ENCODE measurements at places on chromosomes 13 and 19.
A peak's percentile ranks its signal among the peaks of the same experiment; 100 is the strongest.

DNA sequence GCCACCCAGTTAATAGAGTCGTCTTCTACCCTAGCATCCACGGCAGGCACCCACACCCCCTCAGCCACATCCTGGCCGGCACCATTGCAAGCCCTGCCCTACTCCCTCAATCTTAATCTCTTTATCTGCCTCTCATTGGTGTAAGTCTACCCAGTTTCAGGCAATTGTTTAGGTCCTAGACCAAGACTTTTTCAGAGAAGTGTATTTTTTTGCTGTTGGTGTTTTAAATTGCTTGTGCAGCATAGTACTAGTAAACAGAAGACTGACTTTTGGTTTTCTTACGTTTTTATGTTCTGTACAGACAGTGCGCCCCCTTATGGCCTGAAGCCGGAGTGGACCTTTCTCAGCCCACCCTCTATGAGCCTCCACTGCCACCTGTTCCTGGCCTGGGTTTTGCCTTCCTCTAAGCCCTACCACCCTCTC lies 2.3 kb upstream of the LCP1 start:
- DNase-seq: no peak

- no peak for DNase-seq
Measured at GRCh38 chr13:114311387-114311786, 2.9 kb upstream of the CHAMP1 start.

DNA sequence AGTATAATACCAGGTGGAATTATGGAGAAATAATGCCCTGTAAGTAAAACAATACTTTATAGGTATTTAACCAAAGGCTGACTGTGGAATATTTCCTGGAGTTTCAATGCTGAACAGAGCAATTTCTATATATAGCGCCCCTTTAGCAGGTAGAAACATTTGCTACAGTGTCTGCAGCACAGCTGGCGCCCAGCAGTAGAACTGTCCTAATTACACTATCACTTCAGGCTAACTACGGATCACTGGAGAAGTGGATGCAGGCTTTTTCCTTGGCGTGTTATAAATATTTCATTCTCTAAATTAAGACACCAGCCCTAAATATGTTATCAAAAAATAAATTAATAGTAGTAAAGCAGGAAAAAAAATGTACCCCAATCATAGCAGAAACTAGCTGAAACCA lies 3.1 kb downstream of the SHISA2 start:
- no peak for DNase-seq

GRCh38 chr19:18274781-18275356 lies 617 bp upstream of the IQCN start:
- DNase-seq: no peak

DNA sequence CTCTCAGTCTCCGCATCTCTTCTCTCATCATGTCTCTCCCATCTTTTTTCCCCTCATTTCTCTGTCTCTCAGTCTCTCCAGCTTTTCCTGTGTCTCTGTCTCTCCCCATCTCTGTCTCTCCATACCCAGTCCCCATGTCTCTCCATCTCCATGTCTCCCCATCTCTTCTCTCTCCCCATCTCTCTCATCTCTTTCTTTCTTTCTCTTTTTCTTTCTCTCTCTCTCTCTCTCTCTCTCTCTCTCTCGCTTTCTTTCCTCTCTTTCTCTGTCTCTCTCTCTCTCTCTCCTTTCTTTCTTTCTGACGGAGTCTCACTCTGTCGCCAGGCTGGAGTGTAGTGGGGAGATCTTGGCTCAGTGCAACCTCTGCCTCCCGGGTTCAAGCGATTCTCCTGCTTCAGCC lies 12.6 kb upstream of the NFIX start:
- no peak for DNase-seq

- DNase-seq: no peak
Measured at GRCh38 chr13:22770891-22771290, 409.9 kb upstream of the SGCG start.

GRCh38 chr19:42081584-42082203 lies 5.7 kb downstream of the ZNF574 start:
- no peak for DNase-seq

- peak; percentile 71 for DNase-seq
Measured at GRCh38 chr19:50465986-50466705, 10.2 kb upstream of the EMC10 start.

- no peak for DNase-seq
Measured at GRCh38 chr19:47492137-47492533, 8.1 kb upstream of the KPTN start.

GRCh38 chr13:37868691-37869505 lies 674 bp downstream of the TRPC4 start:
- no peak for DNase-seq

DNA sequence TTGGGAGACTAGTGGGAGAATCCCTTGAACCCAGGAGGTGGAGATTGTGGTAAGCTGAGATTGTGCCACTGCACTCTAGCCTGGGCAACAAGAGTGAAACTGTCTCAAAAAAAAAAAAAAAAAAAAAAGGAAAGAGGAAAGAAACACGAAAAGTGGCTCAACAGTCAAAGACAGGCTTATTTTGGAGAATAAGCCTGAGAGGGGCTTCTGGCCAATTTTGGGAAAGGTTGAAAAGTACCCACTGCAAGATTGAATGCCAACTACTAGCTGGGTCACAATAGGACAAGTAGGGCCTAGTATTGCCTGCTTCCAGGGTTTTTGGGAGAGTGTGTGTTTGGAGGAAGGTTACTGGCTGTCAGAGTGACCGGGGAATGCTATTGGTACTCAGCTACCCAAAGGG lies 17.2 kb downstream of the FBXO17 start:
- no peak for DNase-seq

- DNase-seq: peak; percentile 18
Measured at GRCh38 chr19:47284324-47284899, 9.7 kb downstream of the INAFM1 start.

DNA sequence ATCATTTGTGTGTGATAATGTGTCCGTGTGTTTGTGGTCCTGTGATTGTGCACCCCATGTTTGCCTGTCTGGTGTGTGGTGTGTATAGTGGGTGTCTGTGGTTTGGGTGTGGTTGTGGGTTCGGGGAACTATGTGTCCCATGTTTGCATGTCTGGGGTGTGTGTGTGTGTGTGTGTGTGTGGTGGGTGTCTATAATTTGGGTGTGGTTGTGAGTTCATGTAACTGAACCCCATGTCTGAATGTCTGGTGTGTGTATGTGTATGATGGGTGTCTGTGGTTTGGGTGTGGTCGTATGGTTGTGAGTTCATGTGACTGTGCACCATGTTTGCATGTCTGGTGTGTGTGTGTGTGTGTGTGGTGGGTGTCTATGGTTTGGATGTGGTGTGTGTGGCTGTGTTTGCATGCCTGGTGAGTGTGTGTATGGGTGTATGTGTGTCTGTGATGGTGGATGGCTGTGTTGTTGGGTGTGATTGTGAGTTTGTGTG lies 11.1 kb upstream of the NFIX start:
- no peak for DNase-seq

DNA sequence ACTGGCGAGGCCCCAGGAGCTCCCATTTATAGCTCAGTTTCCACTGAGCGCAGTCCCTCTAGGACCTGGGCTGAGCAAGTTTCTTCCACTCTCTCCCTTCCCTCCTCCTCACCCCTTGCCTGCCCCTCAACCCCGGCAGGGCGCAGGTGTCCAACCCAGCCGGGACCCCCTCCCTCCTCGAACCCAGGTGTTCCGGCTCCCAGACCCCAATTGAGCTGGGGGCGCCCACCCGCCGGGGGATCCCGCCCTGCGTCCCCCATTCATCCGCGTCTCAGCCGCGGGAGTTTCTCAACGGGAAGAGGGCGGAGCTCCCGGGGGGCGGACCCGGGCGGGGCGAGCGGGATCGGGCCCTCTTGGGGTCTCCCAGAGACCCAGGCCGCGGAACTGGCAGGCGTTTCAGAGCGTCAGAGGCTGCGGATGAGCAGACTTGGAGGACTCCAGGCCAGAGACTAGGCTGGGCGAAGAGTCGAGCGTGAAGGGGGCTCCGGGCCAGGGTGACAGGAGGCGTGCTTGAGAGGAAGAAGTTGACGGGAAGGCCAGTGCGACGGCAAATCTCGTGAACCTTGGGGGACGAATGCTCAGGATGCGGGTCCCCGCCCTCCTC lies at the start of gene KIRREL2:
Gene KIRREL2 (plus strand): TSS at position 366 of the 604 bp plus-strand sequence. CDS start 209 bp downstream, at position 575.
- DNase-seq: no peak

GRCh38 chr19:5492635-5493409 lies 37.6 kb downstream of the ZNRF4 start:
- no peak for DNase-seq

GRCh38 chr13:94218951-94219350 lies 260.5 kb downstream of the DCT start:
- DNase-seq: no peak

- no peak for DNase-seq
Measured at GRCh38 chr13:104750377-104750776, 1684.2 kb upstream of the SLC10A2 start.

DNA sequence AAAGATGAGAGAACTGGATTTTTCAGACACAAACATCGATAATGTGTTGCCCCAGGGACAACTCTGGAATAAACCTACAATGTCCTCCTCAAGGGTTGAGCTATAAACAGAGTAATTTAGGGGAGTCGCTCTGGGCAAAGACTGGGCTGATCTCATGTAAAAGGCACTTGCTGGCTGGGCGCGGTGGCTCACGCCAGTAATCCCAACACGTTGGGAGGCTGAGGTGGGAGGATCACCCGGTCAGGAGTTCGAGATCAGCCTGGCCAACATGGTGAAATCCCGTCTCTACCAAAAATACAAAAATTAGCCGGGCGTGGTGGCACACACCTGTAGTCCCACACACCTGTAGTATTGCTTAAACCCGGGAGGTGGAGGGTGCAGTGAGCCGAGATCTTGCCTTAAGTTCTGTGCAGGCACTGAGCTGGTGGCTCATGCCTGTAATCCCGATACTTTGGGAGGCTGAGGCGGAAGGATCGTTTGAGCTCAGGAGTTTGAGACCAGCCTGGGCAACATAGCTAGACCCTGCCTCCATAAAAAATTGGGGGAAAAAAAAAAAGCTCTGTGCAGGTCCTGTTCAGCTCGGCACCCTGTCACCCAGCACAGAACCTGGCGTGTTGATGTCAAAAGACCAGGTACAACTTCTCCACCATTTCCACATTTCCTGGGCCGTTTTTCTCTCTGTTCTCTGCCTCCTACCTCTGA lies 1.4 kb downstream of the TIMM44 start:
- no peak for DNase-seq

DNA sequence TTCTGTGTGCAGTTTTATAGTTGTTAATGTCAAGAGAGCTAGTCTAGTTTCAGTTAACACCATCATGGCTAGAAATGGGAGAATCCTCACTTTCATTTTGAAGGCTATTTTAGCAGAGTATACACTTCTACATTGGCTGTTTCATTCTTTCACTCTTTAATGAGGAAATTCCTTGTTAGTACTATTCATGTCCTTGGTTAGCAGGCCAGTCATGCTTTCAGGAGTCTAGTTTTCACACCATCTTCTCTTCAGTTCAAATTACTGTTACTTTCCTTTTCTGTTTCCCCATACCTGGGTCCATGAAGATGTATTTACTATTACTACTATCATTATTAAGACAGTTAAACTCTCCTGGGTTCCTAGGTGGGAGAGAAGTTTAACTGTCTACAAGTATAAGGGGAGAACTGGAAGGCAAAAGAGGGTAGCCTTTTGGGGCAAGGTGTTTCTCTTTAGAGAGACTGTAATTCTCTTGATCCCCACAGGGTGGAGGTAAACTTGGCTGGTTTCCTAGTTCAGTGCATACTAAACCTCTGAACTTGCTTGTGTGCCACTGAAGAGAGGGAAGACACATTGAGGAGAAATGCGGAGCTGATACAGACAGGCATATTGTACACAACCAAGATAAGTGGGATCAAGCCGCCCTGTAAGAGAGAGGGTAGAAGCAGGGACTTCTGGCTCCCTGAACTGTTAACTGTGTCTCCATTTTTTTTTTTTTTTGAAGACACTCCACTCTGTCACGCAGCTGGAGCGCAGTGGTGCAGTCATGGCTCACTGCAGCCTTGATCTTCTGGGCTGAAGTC lies 41.3 kb upstream of the IGFL4 start:
- DNase-seq: peak; percentile 7

DNA sequence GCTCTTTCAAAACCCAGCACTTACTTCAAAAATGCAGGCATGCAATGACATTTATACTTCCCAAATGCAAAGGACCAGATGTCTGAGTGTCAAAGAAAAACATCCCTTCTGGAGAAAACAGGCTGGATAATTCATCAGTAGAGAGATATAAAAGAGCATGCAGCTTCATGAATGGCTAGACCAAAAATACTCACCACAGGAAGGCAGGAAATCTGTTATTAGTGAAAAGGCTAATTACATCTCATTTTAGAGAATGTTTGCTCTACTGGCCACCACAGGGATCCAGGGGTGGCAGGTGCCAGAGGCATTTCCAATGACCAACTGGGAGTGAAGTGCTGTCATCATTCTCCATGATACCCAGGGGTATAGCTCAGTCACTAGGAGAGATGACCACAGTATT lies 106.5 kb downstream of the LHFPL6 start:
- DNase-seq: no peak

DNA sequence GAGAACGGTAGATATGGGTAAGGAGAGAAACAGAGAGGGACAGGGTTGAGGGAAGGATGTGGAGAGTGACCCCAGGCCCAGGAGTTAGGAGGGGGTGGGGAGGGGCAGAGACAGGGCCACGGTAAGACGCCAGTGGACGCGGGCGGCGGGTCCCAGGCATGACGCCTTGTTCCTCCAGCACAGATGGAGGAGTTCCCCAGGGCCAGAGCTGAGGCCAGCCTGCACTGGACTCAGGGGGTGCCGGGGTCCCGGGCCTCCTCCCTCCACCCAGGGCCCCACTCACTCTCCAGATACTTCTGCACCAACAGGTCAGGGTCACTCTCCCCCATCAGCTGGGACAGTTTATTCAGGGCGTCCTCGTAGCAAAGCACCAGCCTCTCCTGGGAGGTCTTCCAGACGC lies 22.0 kb upstream of the EMP3 start:
- DNase-seq: no peak

DNA sequence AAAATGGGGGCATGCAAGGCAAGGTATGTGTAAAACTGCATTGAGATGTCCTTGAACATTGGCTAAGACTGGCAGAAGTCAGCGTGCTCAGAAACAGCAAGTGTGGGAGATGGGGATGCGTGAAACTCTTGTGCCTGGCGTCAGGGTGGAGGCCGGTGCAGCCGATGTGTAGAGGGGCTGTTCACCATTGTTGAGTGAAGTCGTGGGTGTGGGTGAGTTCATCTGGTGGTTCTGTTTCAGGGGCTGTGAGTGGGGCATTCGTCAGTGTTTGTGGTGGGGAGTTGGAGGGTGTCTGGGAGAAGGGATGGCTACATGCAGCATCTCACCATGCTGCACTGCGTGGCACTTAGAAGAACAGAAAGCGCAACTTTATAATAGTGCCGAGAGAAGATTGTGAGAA lies 11.4 kb upstream of the MIA start:
- DNase-seq: no peak

GRCh38 chr13:65292488-65292901 lies 1937.6 kb downstream of the PCDH9 start:
- DNase-seq: peak; percentile 4

DNA sequence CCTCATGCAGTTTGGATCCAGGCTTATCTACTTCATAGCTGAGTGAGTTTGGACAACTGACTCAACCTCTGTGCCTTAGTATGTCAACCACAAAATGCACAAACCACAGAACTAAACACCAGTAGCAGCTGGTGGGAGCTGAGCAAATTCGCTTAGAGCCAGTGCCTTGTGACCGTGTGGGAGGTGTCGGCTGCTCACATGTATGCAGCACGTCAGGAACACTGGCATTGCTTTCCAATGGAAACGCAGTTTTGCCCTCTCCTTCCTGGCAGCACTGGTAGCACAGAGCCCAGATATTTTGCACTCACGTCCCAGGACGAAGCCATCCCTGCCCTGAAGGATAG lies 8.3 kb upstream of the NTN5 start:
- no peak for DNase-seq

GRCh38 chr19:55644191-55644833 lies 863 bp downstream of the ZNF581 start:
- no peak for DNase-seq

GRCh38 chr19:13788991-13789390 lies 6.3 kb upstream of the ZSWIM4 start:
- no peak for DNase-seq

Measured in DMS153 (cell line).